Calu3 (cell line): ENCODE measurements at places on chromosomes 3 and 15.

DNA sequence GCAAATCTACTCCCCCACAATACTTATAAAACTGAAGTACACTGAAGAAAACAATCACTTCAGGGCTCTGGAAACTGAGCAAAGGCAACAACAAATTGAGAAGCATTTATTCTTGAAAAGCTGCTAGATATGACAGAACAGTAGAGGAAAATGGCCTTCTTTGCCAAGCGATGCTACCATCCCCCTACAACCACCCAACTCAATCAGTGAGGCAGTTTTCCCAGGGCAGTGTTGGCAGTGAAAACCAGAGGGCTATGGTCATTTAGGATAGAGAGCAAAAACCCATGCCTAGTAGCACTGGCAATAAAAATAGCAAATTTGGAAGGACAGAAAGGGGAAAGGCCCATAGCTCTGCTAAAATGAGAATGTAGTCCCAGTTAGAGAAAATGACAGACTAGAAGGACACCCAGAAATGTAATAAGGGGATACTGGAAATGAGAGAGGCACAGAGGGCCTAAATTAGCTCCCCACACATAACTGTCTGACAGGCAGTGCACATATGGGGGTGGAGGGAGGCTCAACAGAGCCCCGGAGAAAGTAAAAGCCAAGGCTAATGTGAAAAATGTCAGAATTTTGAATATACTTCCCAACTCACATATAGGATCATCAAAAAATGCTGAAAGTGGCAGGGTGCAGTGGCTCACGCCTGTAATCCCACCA lies 143.5 kb downstream of the GSK3B start:
- H3K4me1 ChIP-seq, result no peaks in the 10 kb centered on the region
- H3K36me3 ChIP-seq, result no peaks in the 10 kb centered on the region
- no peak overlapping the region for H3K4me3 ChIP-seq
- DNase-seq, result no peak
- H3K27me3 ChIP-seq, result no peaks in the 10 kb centered on the region
- H3K27ac ChIP-seq, result no peak overlapping the region

DNA sequence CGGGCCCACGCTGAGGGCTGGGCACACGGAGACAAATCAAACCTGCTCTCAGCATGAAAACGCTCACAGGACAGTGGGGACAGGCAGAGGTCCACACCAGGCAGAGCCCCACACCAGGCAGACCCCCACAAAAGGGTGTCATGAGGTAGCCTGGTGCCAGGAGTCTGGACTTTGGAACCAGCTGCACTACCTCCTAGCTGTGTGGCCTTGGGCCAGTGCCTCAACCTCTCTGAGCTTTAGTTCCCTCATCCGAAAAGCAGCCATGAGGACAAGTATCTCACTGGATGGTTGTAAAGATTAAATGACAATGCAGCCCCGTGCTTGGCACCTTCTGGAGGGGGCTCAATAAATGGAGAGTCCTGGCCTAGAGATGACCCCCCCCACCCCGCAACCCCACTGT lies 16.5 kb upstream of the CRABP1 start:
- no peak overlapping the region for H3K4me3 ChIP-seq
- no peak overlapping the region for H3K27ac ChIP-seq
- no peaks in the 10 kb centered on the region for H3K4me1 ChIP-seq
- no peak for DNase-seq
- H3K36me3 ChIP-seq, result no peaks in the 10 kb centered on the region
- H3K27me3 ChIP-seq, result peaks cover 19% of the 10 kb centered on the region

GRCh38 chr3:153290268-153291015 lies 128.4 kb downstream of the RAP2B start:
- H3K36me3 ChIP-seq, result no peaks in the 10 kb centered on the region
- H3K4me3 ChIP-seq, result no peak overlapping the region
- H3K27ac ChIP-seq, result no peak overlapping the region
- H3K4me1 ChIP-seq, result peaks cover 44% of the 10 kb centered on the region
- H3K27me3 ChIP-seq, result no peaks in the 10 kb centered on the region

GRCh38 chr3:123371426-123371825 lies 77.5 kb downstream of the ADCY5 start:
- no peak overlapping the region for H3K27ac ChIP-seq
- H3K36me3 ChIP-seq, result no peaks in the 10 kb centered on the region
- H3K4me3 ChIP-seq, result no peak overlapping the region

DNA sequence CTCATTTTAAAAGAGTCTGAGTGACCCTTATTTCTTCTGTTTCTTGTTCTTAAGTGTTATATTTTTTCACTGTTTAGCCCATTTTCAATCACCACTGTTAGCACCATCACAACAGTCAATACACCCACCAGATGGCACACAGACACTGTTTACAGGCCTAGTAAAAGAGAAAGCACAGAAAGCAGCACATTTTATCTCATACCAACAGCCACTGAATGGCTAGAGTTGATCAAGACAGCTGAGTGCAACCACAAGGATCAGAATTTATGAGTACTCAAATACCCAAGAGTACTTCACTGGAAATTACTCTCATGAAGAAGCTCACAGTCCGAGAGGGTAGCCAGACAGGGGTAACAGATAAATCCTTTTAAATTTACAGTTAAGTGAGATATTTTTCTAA lies 127.0 kb downstream of the TFDP2 start:
- H3K27ac ChIP-seq, result no peak overlapping the region
- no peaks in the 10 kb centered on the region for H3K4me1 ChIP-seq
- no peaks in the 10 kb centered on the region for H3K27me3 ChIP-seq
- no peaks in the 10 kb centered on the region for H3K36me3 ChIP-seq

DNA sequence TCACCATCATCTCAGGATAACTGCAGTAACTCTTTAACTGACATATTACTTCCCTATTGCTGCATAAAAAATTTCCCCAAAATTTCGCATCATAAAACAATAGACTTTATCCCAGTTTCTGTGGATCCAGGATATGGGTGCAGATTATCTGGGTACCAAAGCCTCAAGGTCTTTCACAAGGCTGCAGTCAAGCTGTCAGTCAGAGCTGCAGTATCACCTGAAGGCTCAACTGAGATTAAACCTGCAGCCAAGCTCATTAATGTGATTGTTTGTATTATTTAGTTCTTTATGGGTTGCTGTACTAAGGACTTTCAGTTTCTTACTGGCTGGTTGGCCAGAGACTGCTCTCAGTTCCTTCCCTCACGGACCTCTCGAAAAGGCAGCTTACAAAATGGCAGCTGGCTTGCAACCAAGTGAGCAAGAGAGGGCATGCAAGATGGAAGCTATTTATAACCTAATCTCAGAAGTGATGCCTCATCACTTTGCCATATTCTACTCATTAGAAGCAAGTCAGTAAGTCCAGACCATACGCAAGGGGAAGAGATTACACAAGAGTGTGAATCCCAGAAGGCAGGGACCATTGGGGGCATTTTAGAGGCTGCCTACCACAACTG lies 54.9 kb downstream of the DCUN1D1 start:
- H3K27me3 ChIP-seq, result no peaks in the 10 kb centered on the region
- H3K4me3 ChIP-seq, result no peak overlapping the region
- H3K27ac ChIP-seq, result no peak overlapping the region
- peaks cover 31% of the 10 kb centered on the region for H3K36me3 ChIP-seq
- H3K4me1 ChIP-seq, result peaks cover 8% of the 10 kb centered on the region

GRCh38 chr3:172520301-172520831 lies 2.9 kb downstream of the TNFSF10 start:
- peak overlapping the region; percentile 76 for H3K4me3 ChIP-seq
- H3K27ac ChIP-seq, result no peak overlapping the region
- H3K36me3 ChIP-seq, result peaks cover 20% of the 10 kb centered on the region
- no peaks in the 10 kb centered on the region for H3K27me3 ChIP-seq
- DNase-seq, result no peak
- peaks cover 60% of the 10 kb centered on the region for H3K4me1 ChIP-seq

DNA sequence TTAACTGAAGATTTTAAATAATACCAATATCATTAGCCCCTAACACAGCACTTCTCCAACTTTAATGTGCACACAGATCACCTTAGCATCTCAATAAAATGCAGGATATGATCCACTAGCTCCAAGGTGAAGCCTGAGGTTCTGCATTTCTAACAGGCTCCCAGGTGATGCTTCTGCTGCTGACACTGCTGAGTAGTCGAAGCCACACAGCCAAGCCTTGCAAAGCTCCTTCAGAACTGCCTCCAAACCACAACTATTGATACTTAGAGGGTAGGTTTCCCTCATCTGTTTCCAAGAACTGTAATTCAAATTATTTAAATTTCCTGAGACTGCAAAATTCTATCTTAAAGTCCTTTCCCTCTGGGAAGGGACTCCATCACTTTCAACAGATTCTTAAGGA lies 3.9 kb downstream of the RIOX2 start:
- H3K4me3 ChIP-seq, result no peak overlapping the region
- no peak overlapping the region for H3K27ac ChIP-seq
- H3K4me1 ChIP-seq, result peaks cover 15% of the 10 kb centered on the region
- no peak for DNase-seq

- no peaks in the 10 kb centered on the region for H3K36me3 ChIP-seq
- DNase-seq, result no peak
- H3K27me3 ChIP-seq, result no peaks in the 10 kb centered on the region
- no peak overlapping the region for H3K4me3 ChIP-seq
- H3K4me1 ChIP-seq, result no peaks in the 10 kb centered on the region
Measured at GRCh38 chr3:172903642-172904320, 153.3 kb downstream of the ECT2 start.

DNA sequence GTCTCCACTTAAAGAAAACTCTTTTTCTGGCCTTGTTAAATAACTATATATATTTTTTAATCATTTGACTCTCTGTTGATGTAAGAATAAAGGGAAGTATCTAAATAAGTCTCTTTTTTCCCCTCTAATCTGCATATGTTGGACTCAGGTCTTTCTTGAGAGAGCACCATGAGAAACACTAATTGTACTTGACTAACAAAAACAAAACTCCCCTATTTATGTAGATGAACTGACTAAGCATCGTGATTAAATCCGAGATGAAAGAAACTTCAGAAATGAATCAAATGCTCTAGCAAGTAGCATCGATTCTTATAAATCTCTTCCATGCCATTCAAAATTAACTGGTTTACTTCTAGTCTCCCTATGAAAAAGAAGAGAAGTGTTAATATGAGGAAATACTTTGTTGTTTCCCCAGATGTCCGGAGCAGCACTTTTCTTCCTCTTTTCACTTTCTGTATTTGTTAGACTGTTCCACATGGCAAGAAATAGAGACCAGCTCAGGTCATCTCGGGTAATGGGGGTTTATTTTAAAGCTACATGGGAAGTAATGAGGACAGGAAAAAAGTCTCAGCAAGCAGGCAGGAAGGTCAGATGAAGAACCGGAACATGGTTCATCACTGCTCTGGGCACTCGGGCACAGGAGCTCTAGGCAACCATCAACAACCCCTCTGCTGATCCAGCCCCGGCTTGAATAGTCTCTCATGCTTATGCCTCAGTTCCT lies 288.3 kb downstream of the CNTN6 start:
- H3K27me3 ChIP-seq, result no peaks in the 10 kb centered on the region
- no peaks in the 10 kb centered on the region for H3K36me3 ChIP-seq
- H3K4me3 ChIP-seq, result no peak overlapping the region
- H3K27ac ChIP-seq, result no peak overlapping the region
- no peak for DNase-seq
